Activated CD8-positive, alpha-beta memory T cell treated with anti-CD3 and anti-CD28 coated beads for 24 hours (primary cell): ENCODE measurements at places on chromosomes 3 and 15.

DNA sequence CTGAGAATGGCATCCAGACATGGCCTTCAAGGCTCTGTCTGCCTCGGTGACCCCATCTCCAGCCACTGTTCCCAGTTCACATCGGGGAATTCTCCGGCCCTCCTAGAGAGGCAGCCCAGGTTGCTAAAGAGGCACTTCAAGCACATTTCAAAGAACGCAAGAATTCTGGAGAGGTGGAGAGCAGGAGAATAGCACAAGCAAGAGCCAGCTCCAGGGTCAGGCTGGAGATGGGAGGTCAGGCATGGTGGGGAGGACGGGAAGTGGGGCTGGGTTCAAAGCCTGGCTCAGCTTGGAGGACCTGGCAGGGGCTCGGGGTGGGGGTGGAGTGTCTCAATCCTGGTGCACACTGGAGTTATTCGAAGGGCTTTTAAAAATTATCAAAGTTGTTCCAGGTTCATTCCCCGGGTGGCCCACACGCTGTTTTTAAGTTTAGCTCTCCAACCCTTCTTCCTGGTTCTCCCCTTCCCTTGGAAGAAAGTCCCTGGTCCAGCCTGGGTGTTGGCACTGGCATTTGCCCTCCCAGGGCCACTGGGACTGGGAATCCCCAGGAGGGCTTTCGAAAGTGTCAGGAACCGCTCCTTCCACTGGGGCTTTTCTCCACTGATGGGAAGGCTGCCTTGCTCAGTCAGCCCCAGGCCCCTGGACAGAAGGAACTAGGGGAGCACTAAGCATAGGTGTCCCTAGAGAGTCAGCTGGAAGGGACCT lies 35.8 kb downstream of the ZNF710 start:
- DNase-seq, result no peak

- no peak for DNase-seq
Observed at GRCh38 chr3:4583416-4583815, 90.3 kb downstream of the ITPR1 start.

DNA sequence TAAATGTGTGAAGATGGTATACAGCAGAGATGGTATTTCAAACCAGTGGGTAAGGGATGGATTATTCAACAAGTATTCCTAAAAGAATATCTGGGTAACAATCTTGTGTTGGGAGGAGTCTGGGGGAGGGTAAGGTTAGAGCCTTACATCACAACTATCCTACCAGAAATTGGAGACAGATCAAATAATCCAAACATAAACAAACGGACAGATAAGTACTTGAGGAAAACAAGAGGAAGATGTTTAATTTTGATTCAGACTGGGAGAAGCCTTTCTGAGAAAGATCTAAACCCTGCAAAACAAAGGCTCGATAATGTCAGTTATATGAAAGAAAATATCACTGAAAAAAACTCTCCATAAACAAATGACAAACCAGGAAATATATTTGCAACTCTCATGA lies 77.9 kb downstream of the SLC9A9 start:
- no peak for DNase-seq

DNA sequence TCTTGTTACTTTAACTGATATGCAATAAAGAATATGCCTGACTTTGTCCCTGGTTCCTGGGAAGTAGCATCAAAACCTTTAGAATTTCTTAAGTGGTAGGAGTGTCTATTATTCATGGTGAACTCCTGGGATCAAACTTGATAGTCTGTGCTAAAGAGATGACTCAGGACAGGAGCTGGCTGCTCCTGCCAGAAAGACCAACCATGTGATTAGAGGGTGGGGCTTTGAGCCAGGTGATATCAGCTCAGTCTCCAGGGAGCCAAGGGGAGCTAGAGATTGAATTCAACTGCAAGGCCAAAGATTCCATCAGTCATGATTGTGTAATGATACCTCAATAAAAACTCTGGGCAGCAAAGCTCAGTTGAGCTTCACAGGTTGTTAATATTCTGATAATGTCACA lies 20.6 kb upstream of the TMC3 start:
- DNase-seq, result no peak

GRCh38 chr3:151891721-151892120 lies 18.3 kb downstream of the SUCNR1 start:
- no peak for DNase-seq

DNA sequence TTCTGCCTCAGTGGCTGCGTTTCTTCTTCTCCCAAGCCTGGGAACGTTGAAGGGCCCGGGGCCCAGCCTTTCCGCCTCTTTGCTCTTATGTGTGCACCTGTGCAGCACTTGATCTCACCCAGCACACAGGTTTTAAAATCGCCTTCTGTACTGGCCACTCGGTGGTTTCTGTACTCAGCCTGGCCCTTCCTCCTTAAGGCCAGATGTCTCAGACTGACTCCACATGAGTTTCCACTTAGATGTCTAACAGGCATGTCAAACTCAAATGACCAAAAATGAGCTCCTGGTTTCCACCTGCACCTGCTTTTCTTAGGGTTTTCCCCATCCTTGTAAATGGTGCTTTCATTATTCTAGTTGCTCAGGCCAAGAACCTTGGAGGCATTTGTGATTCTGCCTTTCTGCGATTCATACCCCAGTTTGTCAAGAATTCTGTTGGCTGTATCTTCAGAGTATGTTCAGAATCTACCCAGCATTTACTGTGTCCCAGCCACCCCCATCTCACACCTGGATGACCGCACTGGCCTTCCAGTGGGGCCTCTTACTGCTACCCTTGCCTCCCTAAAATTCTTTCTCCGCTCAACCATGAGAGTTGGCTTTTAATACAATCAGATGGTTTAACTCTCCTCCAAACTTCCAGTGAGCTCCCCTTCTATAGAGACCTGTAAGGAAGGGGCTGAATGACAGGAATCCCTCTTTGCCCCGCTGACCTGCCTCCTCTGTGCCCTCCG lies 2.2 kb upstream of the TRAK1 start:
- DNase-seq, result no peak

DNA sequence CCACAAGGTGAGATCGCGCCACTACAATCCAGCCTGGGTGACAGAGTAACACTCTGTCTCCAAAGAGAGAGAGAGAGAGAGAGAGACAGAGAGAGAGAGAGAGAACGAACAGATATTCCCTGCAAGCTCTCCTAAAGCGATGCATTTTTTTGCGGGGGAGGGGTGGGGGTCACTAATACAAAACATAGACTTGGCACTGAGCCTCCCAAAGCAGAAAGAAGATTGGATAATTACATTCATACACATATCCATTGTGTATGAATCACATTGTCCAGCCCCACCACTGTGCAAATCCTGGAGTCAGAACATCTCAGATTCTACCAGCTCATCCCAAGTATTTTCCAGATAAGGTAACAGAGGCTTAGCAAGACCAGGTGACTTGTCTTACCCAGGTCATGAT lies 459.9 kb downstream of the MAGI1 start:
- DNase-seq, result no peak

GRCh38 chr3:49717959-49718857 lies 1.3 kb downstream of the AMIGO3 start:
- no peak for DNase-seq
